ENCODE measurements at places on chromosomes 7 and 10.

DNA sequence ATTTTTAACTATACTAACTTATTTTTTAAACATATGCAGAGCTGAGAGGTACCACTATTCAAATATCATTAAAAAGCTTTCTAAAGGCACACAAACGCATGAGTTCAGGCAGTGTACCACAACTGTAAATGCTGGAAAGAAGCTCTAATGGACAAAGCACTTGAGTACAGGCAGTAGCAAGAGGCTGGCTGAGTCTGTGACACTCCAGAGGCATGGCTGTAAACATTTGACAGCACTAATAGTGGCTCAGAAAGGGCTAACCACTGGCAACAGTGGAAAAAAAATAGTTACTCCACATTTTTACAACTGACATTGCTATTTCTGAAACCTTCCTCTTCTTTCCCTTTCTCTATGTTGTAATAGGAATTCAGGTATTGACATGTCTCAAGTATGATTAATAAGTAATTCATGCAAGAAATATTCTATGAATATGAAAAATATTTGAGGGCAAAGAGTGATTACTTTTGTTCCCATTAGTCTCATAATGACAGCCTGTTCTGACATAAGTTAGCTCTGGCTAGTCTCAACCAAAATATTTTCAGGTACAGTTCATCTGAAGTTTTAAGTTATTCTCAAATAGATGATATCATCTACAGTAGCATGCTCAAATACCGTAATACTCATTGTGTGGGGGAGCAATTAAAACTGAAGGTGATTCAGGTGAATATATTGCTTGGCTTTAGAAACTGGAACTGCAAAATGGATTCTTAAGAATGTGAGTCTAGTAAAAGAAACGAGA, 324.0 kb upstream of the POT1 start:
- no peak for DNase-seq

DNA sequence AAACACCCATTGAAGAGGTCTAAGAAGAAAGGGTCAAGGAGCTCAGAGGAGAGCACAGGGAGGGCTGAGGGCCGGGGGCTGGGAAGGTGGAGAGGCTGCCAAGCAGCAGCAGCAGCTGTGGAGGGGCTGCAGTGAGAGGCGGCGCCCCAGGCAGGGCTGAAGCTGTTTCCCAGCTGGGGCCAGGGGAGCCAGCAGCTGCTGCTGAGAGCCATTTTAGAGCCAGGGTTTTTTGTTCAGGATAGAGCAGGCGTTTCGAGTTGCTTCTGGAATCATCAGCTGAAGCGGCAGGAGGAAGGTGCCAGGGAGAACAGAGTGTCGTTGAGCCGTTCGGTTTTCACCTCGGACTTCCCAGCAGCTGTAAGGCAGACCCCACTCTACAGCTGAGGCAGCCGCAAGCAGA, 62.7 kb downstream of the LANCL2 start:
- DNase-seq, result no peak

DNA sequence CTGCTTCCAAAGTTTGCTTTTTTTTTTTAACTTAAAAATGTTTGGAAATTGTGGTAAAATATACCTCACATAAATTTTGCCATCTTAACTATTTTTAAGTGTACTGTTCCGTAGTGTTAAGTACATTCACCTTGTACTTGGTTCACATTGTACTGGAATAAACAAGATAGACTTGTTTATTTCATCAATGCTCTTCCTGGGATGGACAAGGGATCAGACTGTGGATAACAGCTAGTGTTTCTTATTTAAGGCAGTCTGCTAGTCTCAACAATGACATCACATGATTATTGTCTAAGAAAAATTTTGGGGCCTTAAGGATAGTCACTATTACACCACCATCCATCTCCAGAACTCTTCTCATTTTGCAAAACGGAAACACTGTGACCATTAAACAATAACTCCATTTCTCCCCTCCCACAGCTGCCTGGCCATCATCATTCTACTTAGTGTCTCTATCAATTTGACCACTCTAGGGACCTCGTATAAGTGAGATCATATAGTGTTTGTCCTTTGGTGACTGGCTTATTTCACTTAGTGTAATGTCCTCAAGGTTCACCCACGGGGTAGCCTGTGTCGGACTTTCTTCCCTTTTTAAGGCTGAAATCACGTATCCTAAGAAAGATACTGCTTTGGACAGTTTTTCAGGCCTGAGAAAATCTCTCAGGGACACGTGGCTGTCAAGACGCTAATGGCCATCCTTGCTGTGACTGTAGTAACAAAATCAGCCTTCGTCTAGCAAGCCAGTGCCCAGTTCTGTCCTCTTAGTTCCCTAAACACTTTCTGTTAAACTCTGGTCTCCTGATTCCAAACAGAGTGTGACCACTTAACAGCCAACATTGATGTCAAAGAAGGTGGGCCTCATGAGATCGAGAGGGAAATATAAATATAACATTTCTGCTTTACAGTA, 305.2 kb downstream of the FRMD4A start:
- DNase-seq, result no peak

- DNase-seq, result no peak
Observed at GRCh38 chr10:23196915-23197314, 4.8 kb downstream of the PTF1A start.

DNA sequence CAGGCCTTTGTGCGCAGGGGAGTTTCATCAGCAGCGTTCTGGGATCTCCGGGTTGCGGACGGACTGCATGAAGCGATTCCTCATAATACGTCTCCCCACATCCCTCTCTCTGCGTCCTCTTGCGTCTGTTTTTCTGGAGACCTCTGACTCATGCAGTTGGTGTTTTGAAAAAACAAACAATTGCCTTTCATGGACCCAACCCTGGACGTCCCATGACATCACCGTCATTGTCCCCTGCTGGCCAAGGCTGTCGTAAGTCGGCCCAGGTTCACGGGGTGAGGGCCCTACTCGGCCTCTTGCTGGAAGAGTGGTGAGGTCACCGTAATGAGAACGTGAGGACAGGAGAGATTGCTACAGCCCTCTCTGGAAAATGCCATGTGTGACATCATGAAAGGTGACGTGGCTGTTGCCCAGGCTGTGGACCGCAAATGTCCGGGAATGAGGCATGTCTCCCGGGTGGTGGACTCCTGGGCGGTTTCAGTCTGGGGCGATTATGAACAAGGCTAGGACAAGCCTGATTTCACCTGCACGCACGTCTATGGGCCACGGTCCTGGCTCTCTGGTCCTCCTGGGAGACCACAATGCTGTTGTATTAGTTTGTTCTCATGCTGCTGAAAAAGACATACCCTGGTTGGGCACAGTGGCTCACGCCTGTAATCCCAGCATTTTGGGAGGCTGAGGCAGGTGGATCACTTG, 9.8 kb upstream of the MAFK start:
- no peak for DNase-seq

DNA sequence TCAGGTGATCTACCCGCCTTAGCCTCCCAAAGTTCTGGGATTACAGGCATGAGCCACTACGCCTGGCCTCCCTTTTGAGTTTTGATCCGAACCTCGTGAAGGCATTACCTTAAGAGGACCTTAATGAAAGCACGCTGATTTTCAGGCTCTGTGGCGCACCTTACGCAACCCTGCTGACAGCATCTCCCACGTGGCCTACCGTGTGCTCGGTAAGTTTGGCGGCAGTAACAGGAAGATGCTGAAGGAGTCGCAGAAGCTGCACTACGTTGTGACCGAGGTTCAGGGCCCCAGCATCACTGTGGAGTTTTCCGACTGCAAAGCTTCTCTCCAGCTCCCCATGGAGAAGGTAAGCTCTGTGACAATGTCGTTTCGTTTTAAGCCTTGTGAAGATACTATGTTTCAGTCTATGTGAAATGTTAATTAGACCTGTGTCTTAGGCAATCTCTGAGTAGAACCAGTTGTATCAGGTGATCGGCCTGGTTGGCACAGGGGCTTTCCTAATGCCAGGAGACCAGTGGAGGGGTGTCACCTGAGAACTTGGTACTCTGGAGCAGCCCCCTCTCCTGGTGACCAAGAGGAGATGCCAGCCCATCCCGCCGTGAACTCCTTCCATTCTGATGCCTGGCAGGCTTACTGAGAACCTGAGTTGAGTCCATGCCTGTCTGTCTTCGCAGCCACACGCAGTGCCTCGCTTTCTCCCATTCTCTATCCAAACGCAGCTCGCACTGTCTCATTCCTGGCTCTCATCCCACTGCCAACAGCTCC, 43.5 kb downstream of the TRRAP start:
- DNase-seq, result no peak

All from activated T-cell treated with anti-CD3 and anti-CD28 coated beads for 24 hours (primary cell).